OCI-M1 (cell line): ENCODE measurements at places on chromosomes 3 and 15.
A peak's percentile ranks its signal among the peaks of the same experiment; 100 is the strongest.

- DNase-seq, result no peak
Observed at GRCh38 chr3:153138276-153139210, 23.5 kb upstream of the RAP2B start.

- no peak for DNase-seq
Observed at GRCh38 chr3:157370867-157371266, 65.8 kb upstream of the PTX3 start.

GRCh38 chr3:146468234-146468633 lies 1.1 kb downstream of the PLSCR2 start:
- no peak for DNase-seq

DNA sequence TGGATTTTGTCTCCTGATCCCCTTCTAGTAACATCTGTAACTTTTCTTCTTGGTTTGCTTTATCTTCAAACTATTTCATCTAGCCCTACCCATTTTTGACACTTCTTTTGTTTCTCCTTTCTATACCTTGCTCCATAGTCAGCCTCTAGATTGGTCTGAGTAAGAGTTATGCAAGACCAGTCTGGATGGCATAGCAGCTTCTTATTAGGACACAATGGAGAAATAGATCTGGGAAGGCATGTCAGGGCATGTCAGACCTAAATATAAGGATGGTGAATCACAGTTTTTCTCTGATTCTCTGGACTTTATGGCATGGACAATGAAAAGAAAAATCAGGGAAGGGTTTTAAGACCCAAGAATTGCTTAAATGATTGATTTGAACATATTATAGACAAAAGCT lies 452.5 kb downstream of the RAP2B start:
- no peak for DNase-seq

GRCh38 chr3:107816107-107816506 lies 274.7 kb downstream of the CD47 start:
- no peak for DNase-seq

DNA sequence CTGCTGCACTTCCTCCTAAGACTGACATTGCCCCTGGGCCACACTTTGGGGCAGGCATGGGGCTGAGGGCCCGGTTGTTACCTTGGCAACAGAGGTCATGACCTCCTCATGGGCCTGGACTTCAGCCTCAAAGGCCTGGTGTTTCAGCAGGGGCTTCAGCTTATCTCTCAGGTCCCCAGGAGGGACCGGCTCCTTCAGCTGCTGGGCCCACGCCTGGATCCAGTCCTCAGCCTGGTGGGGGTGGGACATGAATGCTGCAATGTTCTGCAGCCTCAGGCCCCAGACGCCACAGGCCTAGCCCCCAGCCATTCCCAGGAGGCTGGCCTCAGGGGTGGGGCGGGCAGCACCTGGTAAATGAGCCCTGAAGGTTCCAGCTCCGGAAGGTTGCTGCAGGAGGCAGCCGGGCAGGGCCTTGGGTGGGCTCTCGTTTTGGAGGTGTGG lies 27.6 kb downstream of the SPTBN5 start:
- DNase-seq, result peak; percentile 7

DNA sequence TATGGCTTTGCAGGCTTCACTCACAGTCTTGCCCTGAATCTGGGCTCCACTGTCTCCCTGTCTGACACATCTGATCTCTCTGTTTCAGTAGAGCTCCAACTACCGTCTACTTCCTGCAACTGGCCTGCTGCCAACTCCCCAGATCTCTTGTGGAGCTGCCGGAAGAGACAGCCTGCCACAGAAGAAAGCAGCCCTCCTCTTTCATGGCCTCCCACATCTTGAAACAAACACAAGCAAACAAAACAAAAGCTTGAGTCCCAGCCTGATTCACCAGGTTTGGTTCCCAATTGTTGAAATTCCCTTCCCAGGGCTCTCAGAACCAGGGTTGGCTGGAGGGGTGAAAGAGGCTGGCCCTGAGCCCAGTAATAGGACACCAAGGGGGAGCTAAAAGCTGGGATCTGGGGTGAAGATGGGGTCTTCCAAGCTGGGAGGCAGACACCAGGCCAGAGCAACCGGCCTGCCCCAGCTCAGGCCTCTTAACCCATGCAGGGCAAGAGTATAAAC lies 55.3 kb upstream of the CA12 start:
- DNase-seq, result peak; percentile 69

GRCh38 chr3:164380156-164380555 lies 698.1 kb downstream of the SI start:
- DNase-seq, result no peak

- no peak for DNase-seq
Observed at GRCh38 chr3:61831973-61832372, 270.6 kb downstream of the PTPRG start.

DNA sequence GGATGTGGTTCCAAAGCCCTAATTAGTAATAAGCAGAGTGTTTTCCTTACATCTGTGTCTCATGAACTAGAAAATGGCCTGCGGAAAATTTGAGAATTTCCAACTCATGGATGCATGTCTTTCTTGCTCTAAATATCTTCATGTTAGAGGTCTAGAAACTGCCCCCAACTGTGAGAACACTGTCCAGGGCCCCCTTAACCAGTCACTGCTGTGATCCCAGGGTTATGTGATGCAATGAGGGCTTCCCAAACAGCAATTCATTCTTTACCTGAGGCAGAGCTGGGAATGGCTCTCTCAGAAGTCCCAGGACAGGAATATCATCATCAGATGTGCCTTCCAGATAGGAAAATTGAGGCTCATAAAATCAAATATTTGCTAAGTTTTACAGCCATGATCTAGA lies 8.2 kb downstream of the NPAP1 start:
- no peak for DNase-seq
